ENCODE measurements at places on chromosomes 2 and 18. TPM values are rescaled to one million over a fixed set of nuclear protein-coding genes. Genes with fewer than 3 reads are reported as not detected.

- no peak for DNase-seq
Observed at GRCh38 chr2:41779888-41780287, 267.9 kb upstream of the PKDCC start.

GRCh38 chr18:24488824-24489493 lies 28.5 kb downstream of the HRH4 start:
- peak; percentile 62 for DNase-seq

DNA sequence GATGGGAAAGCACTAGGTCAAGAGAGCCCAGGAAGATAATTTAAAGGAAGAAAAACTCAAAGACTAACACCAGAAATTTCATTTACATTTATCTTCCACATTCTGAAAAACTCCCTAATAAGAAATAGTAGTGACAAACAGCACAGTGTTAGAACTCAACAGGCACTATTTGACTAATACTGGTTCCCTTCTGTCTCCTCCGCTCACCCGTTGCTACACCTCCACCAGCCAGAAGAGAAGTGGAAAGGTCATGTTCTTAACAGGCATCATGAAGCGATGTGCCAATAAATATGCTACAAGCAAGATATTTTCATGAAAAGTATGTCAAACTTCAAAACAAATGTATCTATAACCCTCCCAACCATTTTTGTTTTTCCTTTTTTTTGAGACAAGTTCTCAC lies 5.7 kb downstream of the ROCK1 start:
- DNase-seq = no peak

- DNase-seq = no peak
Observed at GRCh38 chr2:106012591-106013347, 181.3 kb downstream of the UXS1 start.

- no peak for DNase-seq
Observed at GRCh38 chr2:30677861-30678385, 129.3 kb downstream of the CAPN13 start.

GRCh38 chr2:40043191-40043590 lies 264.1 kb upstream of the THUMPD2 start:
- no peak for DNase-seq

DNA sequence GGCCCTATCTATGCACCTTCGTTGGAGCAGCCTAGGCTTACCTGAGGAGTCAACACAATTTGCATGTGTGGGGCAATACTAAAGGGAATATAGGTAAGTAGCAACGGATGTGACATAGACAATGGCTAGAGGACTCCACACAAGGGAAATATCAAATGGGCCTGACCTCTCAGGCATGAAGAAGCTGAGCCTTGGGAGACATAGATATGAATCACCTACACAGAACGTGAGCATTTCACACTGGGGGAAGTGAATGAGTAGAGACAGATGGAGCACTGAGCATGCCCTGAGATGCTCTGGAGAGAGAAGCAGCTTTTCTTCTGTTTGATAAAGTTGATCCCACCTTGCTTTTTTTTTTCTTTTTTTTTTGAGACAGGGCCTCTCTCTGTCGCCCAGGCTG lies 97.9 kb downstream of the ATL2 start:
- DNase-seq = no peak

DNA sequence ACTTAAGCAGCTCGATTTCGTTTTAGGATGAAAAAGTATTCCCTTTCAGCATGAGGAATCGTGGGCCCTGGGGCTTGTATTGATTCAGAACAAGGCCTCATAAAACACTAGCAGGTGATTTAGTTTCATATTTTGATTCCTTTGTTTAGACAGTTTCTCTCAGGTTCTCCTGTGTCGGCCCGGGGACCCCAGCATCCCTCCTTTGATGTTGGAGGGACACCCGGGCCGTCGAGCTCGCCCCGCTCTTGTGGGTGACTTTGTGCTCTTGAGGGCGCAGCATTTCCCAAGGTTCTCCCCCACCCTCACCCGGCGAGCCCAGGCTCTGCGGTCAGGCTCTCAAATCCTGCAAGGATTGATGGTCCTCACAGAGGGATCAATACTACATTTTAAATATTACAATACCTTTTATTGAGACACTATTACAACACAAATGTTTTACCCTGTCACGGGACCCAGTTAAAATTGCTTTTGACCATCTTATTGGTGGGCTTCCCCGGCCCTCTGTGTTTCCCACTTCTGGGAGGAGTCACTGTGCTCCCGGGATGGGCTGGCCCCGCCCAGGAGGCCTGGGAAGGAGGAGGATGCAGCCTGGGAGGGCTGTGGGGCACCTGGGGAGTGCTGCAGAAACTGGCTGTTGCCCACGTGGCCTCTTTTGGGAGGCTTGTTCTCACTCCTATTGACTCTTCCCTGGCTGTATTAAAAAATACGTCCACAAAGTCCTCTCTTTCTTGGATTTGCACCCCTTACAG lies 222.6 kb downstream of the INSIG2 start:
- peak; percentile 54 for DNase-seq

GRCh38 chr2:70767079-70767698 lies 811 bp downstream of the ADD2 start:
- DNase-seq = peak; percentile 12

DNA sequence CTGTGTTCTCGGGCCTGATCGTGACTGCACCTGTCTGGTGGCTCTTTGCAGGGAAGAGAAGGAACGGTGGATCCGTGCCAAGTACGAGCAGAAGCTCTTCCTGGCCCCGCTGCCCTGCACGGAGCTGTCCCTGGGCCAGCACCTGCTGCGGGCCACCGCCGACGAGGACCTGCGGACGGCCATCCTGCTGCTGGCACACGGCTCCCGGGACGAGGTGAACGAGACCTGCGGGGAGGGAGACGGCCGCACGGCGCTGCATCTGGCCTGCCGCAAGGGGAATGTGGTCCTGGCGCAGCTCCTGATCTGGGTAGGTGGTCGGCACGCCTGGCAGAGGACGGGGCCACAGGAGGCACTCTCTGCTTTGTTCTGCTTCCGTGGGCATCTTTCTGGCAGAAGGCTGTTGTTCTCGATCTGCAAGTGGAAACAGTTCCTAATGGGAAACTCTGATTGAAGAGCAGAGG lies 48.0 kb downstream of the GBX2 start:
- no peak for DNase-seq

- DNase-seq = no peak
Observed at GRCh38 chr2:182951948-182952663, 85.7 kb upstream of the FRZB start.

DNA sequence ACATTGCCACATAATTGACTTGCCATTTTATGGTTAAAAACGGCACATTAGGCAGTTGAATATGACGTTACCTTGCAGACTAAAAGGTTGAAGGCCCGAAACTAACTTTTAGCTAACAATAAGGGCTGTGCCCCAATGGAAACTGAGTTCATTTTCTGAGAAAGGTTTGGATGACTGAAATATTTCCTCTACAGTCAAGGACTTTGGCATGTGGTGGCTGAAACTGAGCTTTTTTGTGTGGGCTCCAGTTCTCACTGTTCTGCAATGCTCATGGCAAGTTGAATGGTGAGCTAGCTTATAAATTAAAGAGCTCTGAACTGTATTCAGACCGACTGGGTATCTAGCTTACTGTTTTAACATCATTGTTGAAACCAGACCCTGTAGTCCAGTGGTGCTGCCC lies 23.8 kb upstream of the TXNDC2 start:
- no peak for DNase-seq

DNA sequence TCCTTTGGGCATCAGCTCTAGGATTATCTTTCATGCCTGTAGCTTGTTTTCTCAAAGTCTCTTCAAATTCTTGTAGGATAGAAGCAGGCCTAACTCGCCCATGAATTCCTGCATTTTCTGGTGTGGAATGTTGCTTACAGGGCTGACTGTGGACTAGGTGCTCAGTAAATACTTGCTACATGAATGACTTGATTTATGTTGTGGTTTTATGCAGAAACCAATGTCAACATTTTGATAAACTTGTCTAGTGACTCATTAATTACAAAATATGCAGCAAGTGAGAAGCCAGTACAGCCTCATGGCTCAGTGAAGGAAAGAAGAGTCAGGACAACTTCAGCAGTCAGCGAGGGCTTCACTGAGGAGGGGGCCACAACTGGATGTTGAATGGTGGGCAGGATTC lies 110.6 kb upstream of the SIX2 start:
- no peak for DNase-seq

DNA sequence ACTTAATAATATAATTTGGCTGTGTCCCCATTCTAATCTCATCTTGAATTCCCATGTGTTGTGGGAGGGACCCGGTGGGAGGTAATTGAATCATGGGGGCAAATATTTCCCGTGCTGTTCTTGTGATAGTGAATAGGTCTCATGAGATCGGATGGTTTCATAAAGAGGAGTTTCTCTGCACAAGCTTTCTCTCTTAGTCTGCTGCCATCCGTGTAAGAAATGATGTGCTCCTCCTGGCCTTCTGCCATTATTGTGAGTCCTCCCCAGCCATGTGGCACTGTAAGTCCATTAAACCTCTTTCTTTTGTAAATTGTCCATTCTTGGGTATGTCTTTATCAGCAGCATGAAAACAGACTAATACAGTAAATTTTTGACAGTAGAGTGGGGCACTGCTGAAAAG lies 102.5 kb upstream of the LTBP1 start:
- DNase-seq = no peak

DNA sequence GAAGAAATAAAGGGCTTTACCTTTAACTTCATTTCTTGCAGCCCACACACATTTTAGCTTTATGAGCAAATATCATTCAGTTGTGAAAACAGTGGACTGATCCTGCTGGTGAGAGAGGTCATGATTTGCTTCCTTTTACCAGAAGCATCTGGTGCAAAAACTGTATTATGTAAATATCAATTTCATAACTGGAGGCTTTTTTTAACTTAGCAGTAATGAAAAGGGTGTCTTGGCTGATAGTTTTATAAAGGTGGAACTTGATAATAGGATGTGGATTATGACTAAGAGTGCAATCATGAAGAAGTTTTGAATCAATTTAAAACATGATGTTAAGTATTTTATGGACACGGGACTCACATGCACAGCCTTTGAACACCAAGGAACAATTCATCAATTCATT lies 304.4 kb downstream of the GULP1 start:
- DNase-seq = no peak

GRCh38 chr18:79372991-79373390 lies 22.7 kb upstream of the NFATC1 start:
- no peak for DNase-seq

- no peak for DNase-seq
Observed at GRCh38 chr2:69147841-69148533, 135.0 kb downstream of the ANTXR1 start.

- DNase-seq = no peak
Observed at GRCh38 chr2:103667335-103667884, 905.6 kb downstream of the TMEM182 start.

Gene DES
- 60.9 TPM for polyA plus RNA-seq

Gene RAPH1
- polyA plus RNA-seq = 8.3 TPM

Gene FOXD4L1
- not detected for polyA plus RNA-seq

Gene IL37
- not detected for polyA plus RNA-seq

Gene CTLA4
- polyA plus RNA-seq = not detected

Gene CRYGD
- polyA plus RNA-seq = 0.47 TPM

Gene SLC38A11
- 7.7 TPM for polyA plus RNA-seq
